ENCODE measurements at places on chromosomes 7 and 10.

DNA sequence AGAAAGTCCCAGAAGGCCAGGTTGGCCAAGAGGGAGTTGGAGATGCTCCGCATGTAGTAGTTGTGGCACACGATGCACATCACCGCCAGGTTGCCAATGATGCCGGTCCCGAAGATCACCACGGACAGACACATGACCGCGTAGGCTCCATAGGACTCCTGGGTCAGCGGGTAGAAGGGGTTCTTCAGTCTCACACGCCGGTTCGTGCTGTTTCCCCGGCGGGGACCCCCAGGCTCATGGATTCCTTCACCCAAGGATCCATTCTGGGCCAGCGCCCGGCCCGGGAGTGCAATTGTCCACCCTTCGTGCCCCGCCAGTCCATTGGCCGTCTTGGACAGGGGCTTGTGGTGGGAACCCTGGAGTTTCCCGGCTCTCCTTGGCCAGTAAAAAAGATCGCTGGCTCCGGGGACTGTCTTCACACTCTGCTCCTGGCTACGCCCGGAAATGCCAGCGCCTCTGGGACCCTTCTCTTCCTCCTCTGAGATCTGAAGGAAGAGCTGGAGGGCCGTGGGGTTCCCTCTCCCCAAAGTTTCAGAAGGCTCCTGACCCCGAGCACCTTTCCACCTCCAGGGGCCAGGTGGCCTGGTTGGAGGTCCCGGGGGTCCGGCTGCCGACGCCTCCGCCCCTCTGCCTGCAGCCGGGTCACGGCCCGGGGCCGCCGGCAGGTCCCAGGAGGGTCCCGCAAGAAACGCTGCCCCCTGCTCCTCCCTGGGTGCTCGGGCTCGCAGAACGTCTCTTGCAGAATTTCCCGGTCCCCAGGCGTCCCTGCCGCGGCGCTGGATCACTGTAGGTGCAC is 1.3 kb downstream of the GPR37 start:
- DNase-seq = no peak

DNA sequence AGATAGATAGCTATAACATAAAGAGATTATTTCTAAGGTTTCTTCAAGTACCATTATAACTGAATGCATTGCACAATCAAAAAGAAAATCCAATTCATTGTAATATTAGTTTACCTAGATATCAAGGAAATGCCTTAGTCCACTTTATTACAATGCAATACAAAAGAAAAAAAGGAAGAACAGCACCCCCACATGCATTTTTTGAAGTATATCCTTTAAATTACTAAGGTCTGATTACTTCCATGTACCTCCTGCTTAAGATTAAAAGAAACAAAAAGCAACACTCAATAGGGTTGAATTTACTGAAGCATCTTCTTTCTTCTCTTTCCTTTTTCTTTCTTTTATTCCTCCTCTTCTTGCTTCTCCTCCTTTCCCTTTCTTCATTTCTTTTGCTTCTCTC is 973.8 kb upstream of the LRRTM3 start:
- no peak for DNase-seq

GRCh38 chr10:71290331-71290730 is 28.7 kb upstream of the SLC29A3 start:
- DNase-seq = no peak

GRCh38 chr7:134731616-134732015 is 47.8 kb upstream of the CALD1 start:
- DNase-seq = no peak

Measured in omental fat pad (tissue), 4 donors.